Ureter (tissue), 1 donor: ENCODE measurements at places on chromosomes 5 and 9. TPM values are rescaled to one million over a fixed set of nuclear protein-coding genes. Genes with fewer than 3 reads are reported as not detected.

- DNase-seq: no peak
These were observed 375.6 kb downstream of the TUSC1 start for GRCh38 chr9:25302601-25303000.

GRCh38 chr5:172549696-172550095 lies 91.4 kb upstream of the NEURL1B start:
- DNase-seq: no peak

The PCDHGB7 gene
- 11.7 TPM for total RNA-seq

GRCh38 chr5:131328536-131329285 lies 64.9 kb downstream of the CDC42SE2 start:
- DNase-seq: no peak

The PCDHB2 gene
- total RNA-seq: 1.8 TPM
